ENCODE measurements at places on chromosomes 4 and X.

DNA sequence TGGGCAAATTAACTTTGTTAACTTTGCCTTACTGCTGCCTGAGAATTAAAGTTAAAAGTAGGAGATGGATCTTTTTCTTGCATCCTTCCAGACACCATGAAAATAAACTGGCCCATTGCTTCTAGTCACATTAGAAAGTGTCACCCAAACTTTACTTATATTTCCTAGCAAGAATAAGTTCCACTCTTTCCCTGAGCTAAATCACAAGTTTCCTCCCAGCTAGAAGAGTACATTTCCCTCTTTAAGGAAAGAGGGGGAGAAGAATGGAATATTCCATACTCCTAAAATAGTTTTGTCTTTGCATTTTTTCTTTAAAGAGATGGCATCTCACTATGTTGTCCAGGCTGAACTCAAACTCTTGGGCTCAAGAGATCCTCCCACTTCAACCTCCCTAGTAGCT lies 53.8 kb downstream of the TMEM150C start:
- DNase-seq, result no peak

GRCh38 chr4:52052475-52052780 lies 1.3 kb downstream of the SPATA18 start:
- DNase-seq, result no peak

DNA sequence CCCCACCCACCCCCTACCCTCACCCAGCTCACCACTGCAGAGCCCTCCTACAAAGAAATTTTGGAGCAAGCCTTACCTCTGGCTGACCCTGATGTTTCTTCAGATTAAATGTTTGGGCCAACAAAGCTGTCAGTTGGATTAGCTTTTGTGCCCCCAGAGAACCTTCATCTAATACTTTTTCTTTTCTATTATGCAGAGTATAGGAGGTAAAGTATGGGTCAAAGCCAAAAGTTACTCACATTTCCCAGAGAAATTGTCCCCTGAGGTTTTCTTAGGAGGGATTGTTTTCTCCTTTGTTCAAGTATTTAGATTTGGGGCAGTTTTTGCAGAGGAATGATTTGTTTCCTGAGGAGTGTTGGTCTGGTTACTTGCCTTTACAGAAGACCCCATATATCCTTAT lies 69.5 kb downstream of the AASDH start:
- DNase-seq, result no peak

DNA sequence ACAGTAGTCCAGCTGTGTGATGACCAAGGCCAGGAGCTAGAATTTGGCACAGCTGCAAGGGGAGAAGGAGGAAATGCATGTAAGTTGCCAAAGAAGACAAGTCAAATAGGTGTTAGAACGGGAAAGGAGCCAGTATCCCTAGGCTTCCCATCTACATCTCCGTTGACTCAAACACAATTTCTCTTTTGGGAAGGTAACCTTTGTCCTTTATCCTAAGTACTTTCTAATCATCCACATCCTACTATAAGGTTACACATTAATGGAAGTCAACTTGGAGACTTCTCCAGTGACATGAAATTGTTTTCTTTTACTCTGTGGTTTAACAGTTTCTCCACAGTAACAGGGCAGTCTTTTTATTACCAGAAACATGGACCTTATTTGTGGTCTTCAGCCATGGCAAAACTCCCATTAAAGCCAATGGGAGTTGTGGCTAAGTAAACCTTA lies 620.0 kb downstream of the ANKRD50 start:
- no peak for DNase-seq

GRCh38 chrX:145840531-145840930 lies 22.9 kb downstream of the SLITRK2 start:
- DNase-seq, result no peak

GRCh38 chr4:65023081-65023480 lies 613.8 kb upstream of the TECRL start:
- no peak for DNase-seq

GRCh38 chr4:169439244-169439643 lies 168.5 kb upstream of the SH3RF1 start:
- DNase-seq, result no peak

DNA sequence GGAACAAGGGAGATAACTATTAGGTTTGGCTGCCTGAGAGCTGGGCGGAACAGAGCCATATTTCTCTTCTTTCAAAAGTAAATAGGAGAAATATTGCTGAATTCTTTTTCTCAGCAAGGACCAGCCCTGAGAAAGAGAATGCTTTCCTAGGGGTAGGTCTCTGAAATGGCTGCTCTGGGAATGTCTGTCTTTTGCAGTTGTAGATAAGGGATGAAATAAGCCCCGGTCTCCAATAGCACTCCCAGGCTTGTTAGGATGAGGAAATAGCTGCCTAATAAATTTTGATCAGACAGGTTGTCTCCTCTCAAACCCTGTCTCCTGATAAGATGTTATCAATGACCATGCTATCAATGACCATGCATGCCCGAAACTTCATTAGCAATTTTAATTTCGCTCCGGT lies 207.8 kb upstream of the KIT start:
- no peak for DNase-seq

- no peak for DNase-seq
Measured at GRCh38 chr4:79576429-79576753, 168.4 kb upstream of the GK2 start.

DNA sequence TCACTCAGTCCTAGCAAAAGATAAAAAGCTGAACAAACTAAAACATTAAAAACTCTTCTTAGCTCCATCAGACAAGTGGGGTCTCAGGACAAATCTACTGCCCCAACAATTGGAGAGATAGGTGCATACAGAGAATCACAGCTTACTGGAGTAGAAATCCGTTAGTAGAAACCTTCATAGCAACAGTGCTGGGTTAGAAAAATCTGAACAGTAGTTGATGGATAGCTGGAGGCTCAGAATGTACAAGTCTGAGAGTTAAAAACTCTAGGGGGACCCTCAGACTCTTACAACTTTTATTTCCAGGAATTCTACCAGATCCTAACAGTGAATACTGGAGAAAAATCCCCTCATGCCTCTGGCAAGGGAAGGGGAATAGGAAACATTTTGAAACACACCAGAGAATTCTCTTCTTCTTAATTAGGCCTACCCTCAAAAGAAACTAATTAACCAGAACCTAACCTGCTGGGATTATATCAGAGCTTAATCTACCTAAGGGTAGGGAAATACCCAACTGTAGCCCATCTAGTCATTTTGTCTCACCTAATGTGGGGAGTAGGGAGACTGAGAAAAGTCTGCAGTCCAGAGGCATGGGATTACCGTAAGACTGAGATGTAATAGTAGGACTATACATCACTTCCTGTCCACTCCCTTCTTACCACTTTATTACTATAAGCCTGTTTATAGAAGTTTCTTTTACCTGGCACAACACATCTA lies 165.0 kb upstream of the CTSO start:
- DNase-seq, result no peak

- DNase-seq, result no peak
Measured at GRCh38 chr4:66297703-66298102, 627.4 kb upstream of the EPHA5 start.

GRCh38 chr4:157443537-157443936 lies 223.0 kb downstream of the GRIA2 start:
- no peak for DNase-seq

DNA sequence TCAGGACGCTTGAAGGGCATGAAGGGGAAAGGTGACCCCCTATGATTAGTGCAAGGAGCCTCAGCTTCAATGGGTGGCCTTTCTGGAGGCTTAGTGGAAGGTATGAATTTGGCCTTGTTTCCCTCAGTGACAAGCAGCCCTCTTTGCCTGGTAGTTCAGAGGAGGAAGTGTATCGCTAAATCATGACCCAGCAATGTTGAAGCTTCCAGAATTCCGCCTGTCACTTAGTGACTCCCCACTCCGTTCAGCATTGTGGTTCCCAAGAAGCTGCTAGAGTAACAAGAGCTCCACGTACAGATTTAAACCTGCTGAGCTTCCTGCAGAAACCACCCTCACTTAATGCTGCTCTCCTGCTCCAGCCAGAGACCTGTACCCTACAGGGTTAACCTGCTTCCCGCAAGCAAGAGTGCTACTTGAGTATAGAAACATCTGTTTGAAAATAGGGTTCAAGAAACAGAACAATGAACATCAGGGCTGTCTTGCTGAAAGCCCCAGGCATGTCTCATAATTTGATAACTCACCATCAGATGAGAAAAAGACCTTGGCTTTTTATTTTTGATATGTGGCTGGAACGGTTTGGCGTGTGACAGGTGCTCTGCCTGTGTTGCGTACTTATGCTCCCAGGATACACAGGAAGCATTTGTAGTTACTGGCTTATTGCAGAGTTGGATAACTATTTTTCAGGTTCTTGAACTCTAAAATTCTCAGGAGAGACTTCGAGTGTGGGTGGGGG lies 105.2 kb downstream of the UCHL1 start:
- DNase-seq, result no peak

- no peak for DNase-seq
Measured at GRCh38 chr4:169263791-169264392, 6.9 kb downstream of the SH3RF1 start.

DNA sequence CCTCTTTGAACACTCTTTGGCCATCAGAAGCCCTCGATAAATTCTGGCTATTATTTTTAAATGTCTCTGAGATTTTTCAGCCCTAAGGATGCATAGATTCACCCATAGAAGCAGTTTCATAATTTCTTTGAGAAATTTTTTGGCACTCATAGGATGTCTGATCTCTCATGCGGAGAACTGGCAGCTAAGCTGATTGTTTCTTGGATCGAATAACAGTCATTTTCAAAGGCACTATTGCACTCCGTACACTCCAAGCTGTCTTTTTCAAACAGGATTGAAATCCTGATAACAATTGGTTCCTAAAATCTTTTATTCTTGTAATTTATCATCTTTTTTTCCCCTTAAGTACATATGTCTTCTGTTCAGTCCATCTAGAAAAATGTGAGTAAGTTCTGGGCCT lies 411.9 kb downstream of the SPOCK3 start:
- no peak for DNase-seq

- no peak for DNase-seq
Measured at GRCh38 chr4:27716693-27717430, 856.2 kb downstream of the STIM2 start.

- no peak for DNase-seq
Measured at GRCh38 chr4:72899214-72899613, 170.3 kb downstream of the COX18 start.

GRCh38 chrX:19372170-19372546 lies 28.4 kb downstream of the PDHA1 start:
- peak; percentile 83 for DNase-seq

- no peak for DNase-seq
Measured at GRCh38 chr4:82696117-82696860, 102.3 kb downstream of the SCD5 start.

All from activated CD8-positive, alpha-beta memory T cell treated with anti-CD3 and anti-CD28 coated beads for 24 hours (primary cell).